WTC11 (cell line): ENCODE measurements at places on chromosomes 3 and 15.

GRCh38 chr3:106814231-106814630 lies 563.0 kb upstream of the CCDC54 start:
- no peaks in the 10 kb centered on the region for H3K27me3 ChIP-seq
- H3K4me1 ChIP-seq = peaks cover 14% of the 10 kb centered on the region
- no peaks in the 10 kb centered on the region for H3K36me3 ChIP-seq

- H3K27ac ChIP-seq = no peak overlapping the region
- H3K27me3 ChIP-seq = no peaks in the 10 kb centered on the region
- no peak overlapping the region for H3K4me3 ChIP-seq
- DNase-seq = no peak
- H3K36me3 ChIP-seq = peaks cover 5% of the 10 kb centered on the region
- H3K4me1 ChIP-seq = peaks cover 15% of the 10 kb centered on the region
Measured at GRCh38 chr15:85137489-85138168, 156.0 kb downstream of the PDE8A start.

GRCh38 chr3:128050597-128050996 lies 1.6 kb upstream of the SEC61A1 start:
- no peak for DNase-seq
- H3K4me1 ChIP-seq = peaks cover 25% of the 10 kb centered on the region
- H3K27ac ChIP-seq = no peak overlapping the region
- H3K36me3 ChIP-seq = peaks cover 25% of the 10 kb centered on the region
- no peak overlapping the region for H3K4me3 ChIP-seq

DNA sequence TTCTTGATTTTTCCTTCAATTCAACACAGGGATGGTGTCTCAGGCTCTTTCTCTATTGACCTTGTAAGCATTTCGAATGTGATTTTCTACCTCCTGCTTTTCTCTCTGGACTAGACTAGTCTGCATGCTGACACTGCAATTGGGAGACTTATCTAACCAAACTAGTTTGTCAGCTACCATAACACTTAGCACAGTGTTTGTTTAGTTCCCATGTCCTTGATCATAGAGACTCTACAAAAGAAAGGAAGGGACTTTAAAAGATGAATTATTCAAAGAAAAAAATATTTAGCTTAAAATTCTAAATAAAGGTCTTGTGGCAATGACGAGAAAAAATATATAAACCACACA lies 407.0 kb downstream of the ERC2 start:
- no peak overlapping the region for H3K27ac ChIP-seq
- DNase-seq = no peak
- H3K27me3 ChIP-seq = no peaks in the 10 kb centered on the region
- no peak overlapping the region for H3K4me3 ChIP-seq
- peaks cover 7% of the 10 kb centered on the region; the same call in 1 of the 2 replicates for H3K36me3 ChIP-seq

DNA sequence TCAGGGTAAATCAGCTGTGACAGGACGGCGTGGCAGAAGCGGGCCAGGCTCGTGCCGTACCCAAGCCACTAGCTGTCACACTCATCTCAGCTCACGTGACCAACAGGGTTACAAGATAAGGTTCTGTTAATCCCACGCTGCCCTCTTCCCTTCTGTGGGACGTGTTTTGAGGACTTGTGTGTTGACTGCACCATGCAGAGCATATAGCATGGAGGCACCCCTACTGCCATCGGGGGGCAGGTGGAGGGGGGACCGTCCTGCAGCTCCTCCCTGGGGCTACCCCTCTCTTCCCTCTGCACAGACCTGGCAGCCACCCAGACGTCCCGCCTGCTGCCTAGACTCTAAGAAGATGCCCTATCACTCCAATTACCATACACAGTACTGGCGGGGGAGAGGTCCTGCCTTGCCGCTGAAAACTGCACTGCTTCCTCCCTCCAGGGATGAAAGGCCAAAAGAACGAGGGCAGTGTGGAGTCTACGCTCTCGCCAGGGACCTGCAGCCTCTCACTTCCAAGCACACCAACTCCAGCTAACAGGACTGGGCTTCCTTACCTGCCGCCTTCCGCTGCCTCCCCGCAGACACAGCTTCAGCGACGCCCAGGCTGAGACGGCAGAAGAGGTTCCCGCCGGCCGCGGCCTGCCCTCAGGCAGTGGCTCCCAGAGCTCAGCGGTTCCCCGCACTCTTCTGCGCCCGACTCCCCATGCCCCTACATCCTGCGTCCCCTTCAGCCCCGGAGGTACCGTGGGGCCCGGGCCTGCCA lies at the start of gene TNK2:
TNK2 (minus strand) TSS at position 618 of the 760 bp plus-strand sequence. CDS start 19,963 bp downstream, outside the sequence.
- H3K27me3 ChIP-seq = peaks cover 9% of the 10 kb centered on the region; the same call in 1 of the 2 replicates
- H3K36me3 ChIP-seq = no peaks in the 10 kb centered on the region
- H3K27ac ChIP-seq = no peak within 1 kb of the TSS

DNA sequence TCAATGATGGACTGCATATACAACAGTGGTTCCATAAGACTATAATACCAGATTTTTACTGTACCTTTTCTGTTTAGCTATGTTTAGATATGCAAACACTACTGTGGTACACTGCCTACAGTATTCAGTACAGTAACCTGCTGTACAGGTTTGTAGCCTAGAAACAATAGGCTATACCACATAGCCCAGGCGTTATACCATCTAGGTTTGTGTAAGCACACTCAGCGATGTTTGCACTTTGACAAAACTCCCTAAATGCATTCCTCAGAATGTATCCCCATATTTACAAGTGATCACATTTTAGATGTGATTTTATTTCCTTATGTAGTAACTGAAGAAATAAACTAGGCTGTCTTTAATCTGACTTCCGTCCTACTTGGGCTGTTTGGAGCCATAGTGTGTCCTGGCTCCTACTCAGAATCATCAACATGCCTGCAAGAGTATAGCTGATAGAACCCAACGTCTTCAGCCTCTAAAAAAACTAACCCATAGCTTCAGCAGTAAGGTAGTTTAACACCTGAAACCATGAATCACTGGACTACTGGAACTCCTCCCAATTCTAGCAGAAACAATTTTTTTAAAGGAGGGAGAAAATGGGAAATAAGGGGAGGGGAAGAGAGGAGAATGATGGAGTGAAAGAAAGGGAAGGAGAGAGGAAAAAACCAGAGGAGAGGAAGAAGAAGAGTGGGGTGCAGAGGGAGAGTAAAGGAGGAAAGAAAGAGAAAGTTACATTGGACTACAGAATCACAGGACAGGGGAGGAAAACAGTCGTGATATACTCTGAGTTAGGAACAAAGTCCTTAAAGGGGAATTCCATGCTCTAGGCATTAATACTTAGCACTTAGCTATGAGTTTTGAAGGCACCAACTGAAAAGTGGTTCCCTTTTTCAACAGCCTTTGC lies 67.7 kb upstream of the PLXND1 start:
- H3K4me1 ChIP-seq = no peaks in the 10 kb centered on the region
- no peak for DNase-seq
- no peaks in the 10 kb centered on the region for H3K27me3 ChIP-seq
- H3K4me3 ChIP-seq = no peak overlapping the region

GRCh38 chr3:42442640-42443039 lies 32.2 kb upstream of the LYZL4 start:
- no peaks in the 10 kb centered on the region for H3K36me3 ChIP-seq
- peaks cover 46% of the 10 kb centered on the region for H3K4me1 ChIP-seq
- H3K4me3 ChIP-seq = no peak overlapping the region
- no peaks in the 10 kb centered on the region for H3K27me3 ChIP-seq

GRCh38 chr3:143885780-143886427 lies 37.6 kb upstream of the SLC9A9 start:
- H3K36me3 ChIP-seq = no peaks in the 10 kb centered on the region
- H3K4me3 ChIP-seq = no peak overlapping the region
- H3K27me3 ChIP-seq = peaks cover 5% of the 10 kb centered on the region; the same call in 1 of the 2 replicates

GRCh38 chr3:71310980-71311660 lies 272.4 kb downstream of the FOXP1 start:
- H3K27ac ChIP-seq = peak overlapping the region; percentile 36
- no peaks in the 10 kb centered on the region for H3K27me3 ChIP-seq
- no peak overlapping the region for H3K4me3 ChIP-seq

DNA sequence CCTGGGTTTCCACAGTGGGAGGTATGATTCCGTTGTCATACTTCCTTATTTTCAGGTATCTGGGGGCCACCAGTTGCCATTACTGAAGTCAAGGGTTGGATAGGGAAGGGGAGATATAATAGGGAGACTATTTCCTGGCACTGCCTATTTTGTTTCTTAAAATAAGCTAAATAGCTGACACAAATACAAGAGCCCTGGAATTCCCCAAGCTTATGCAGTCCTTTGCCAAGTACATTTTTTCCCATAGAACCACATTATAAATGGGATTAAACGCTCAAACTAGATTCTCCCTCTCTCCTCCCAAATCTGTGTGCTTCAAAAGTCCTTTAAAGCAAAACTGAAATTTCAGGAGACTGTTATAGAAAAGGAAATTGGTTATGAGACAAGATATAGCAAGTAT lies 68.7 kb downstream of the AP4E1 start:
- H3K4me3 ChIP-seq = no peak overlapping the region
- no peak overlapping the region for H3K27ac ChIP-seq
- DNase-seq = no peak
- H3K36me3 ChIP-seq = peaks cover 4% of the 10 kb centered on the region
- H3K27me3 ChIP-seq = no peaks in the 10 kb centered on the region

GRCh38 chr15:93195109-93195508 lies 106.1 kb upstream of the RGMA start:
- H3K4me3 ChIP-seq = no peak overlapping the region
- peaks cover 3% of the 10 kb centered on the region for H3K36me3 ChIP-seq

DNA sequence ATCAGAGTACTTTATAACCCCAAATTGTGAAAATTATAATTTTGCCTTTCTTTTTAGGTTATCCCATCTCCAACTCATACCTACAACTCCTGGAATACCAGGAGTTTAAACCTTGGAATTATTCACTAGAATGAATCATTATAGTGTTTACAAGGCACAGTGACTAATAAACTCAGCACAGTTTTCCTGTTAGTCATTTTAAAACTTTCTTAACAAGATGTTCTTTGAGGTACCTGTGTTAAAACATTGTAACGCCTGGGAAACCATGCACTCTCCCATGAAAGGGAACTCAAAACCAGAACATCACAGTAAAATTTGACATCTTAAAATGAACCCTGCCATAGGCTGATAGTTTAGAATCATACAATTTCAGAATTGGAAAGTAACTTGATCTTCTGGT lies 132.4 kb upstream of the OSTN start:
- DNase-seq = no peak
- H3K36me3 ChIP-seq = no peaks in the 10 kb centered on the region

GRCh38 chr15:100095541-100096247 lies 246.1 kb downstream of the ADAMTS17 start:
- H3K4me1 ChIP-seq = peaks cover 9% of the 10 kb centered on the region
- H3K27me3 ChIP-seq = no peaks in the 10 kb centered on the region; the same call in 1 of the 2 replicates
- no peak overlapping the region for H3K4me3 ChIP-seq
- H3K36me3 ChIP-seq = no peaks in the 10 kb centered on the region
- DNase-seq = no peak

GRCh38 chr15:76058714-76059319 lies 968 bp upstream of the TMEM266 start:
- H3K36me3 ChIP-seq = no peaks in the 10 kb centered on the region
- H3K4me1 ChIP-seq = peaks cover 50% of the 10 kb centered on the region
- peaks cover 16% of the 10 kb centered on the region for H3K27me3 ChIP-seq
- H3K4me3 ChIP-seq = peak overlapping the region; percentile 87

GRCh38 chr3:184332370-184333090 lies 4.9 kb upstream of the FAM131A start:
- no peak for DNase-seq
- no peak overlapping the region for H3K4me3 ChIP-seq
- peak overlapping the region; percentile 21 for H3K27ac ChIP-seq
- H3K36me3 ChIP-seq = peaks cover 66% of the 10 kb centered on the region
- no peaks in the 10 kb centered on the region for H3K27me3 ChIP-seq

DNA sequence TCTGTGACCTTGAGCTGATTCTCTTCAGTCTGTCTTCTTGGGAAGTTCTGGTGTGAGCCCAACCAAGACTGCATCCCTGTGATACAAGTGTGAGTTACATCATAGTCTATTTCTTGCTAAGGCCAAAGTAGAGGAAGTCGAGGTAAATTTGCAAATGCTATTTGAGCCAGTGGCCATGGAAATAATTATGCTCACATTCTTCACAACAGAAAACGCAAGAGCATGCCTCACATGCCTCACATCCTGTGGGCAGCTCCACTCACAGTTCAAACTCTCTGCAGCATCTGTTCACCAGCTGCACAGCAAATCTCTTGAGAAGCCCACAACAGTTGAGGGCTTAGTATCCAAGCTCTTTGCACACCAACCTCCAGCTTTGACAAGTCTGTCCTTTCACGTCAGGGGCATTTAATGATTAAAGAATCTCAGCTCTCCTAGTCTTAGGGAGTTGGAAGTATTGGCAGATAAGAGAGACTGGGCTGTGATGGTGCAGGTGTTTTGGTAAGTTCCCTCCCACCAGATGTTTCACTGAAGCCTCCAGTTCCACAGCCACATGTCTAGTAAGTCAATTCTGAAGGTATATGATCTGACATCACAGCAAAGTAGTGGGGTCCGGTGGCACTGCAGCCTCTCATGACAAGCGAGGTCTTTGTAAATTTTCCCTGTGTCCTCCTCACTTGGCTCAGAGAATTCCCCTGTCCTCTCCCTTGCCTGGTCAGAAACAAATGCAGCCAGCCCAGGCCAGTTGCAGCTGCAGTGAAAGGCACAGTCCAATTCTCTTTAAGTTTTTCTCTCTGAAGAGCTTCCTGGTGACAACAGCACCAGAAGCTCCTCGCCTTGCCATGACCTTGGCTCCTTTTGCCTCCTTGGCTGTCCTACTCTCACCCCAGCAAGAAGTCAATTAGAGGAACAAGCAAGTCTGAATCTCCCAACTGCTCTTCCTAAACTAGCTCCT lies 166.1 kb downstream of the SSR3 start:
- H3K36me3 ChIP-seq = no peaks in the 10 kb centered on the region
- H3K4me1 ChIP-seq = no peaks in the 10 kb centered on the region; the same call in 1 of the 2 replicates
- H3K27me3 ChIP-seq = no peaks in the 10 kb centered on the region
- DNase-seq = no peak
- no peak overlapping the region for H3K27ac ChIP-seq

GRCh38 chr3:98540346-98540745 lies 8.6 kb downstream of the GPR15 start:
- H3K27ac ChIP-seq = no peak overlapping the region
- no peaks in the 10 kb centered on the region for H3K27me3 ChIP-seq
- no peaks in the 10 kb centered on the region for H3K36me3 ChIP-seq
- peaks cover 5% of the 10 kb centered on the region; the same call in 1 of the 2 replicates for H3K4me1 ChIP-seq

- peaks cover 9% of the 10 kb centered on the region for H3K36me3 ChIP-seq
- no peak overlapping the region for H3K27ac ChIP-seq
- no peak overlapping the region for H3K4me3 ChIP-seq
- H3K4me1 ChIP-seq = peaks cover 48% of the 10 kb centered on the region
Measured at GRCh38 chr3:190167936-190168680, 47.4 kb upstream of the P3H2 start.

GRCh38 chr3:56856752-56857151 lies 55.0 kb upstream of the ARHGEF3 start:
- no peak overlapping the region for H3K4me3 ChIP-seq

- H3K36me3 ChIP-seq = no peaks in the 10 kb centered on the region
- H3K27ac ChIP-seq = no peak overlapping the region
- peaks cover 10% of the 10 kb centered on the region for H3K27me3 ChIP-seq
Measured at GRCh38 chr15:69725957-69726356, 273.3 kb downstream of the RPLP1 start.
